ENCODE measurements at places on chromosomes 3 and 15. TPM values are rescaled to one million over a fixed set of nuclear protein-coding genes. Genes with fewer than 3 reads are reported as not detected.

Gene HAUS2
- 15.5 TPM for polyA plus RNA-seq

Gene AADACL2
- polyA plus RNA-seq: not detected

Gene CCR3
- not detected for polyA plus RNA-seq

Gene CHRNA7
- polyA plus RNA-seq: 10.1 TPM

Gene GUCA1C
- not detected for polyA plus RNA-seq

Gene PLSCR4
- polyA plus RNA-seq: 3.0 TPM

Measured in small intestine (tissue), 16 donors.